Natural killer cell treated with Interleukin-12 subunit alpha and Interleukin-12 subunit beta and Interleukin-15 and Interleukin-18, amount 100 ng/mL, for 72 hours (primary cell): ENCODE measurements at places on chromosomes 5 and 9.

DNA sequence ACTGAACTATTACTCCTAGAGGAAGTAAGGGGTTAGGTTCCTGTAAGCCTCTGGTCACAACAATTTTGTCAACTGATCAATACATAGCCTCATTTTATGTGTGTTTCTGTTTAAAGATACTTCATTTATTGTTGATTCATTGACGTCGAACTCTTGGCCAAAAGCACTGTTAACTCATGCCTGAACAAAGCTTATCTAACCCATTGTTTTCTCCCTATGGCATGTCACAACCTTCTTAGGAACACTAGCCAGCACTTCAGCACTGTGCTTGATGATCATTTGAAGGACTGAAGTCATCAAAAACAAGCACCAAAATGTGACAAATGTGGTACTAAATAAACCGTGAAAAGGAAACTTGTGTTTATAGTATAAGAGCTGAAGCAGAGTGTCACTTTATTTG, 13.5 kb downstream of the CNTLN start:
- no peak for DNase-seq
- no peak overlapping the region for H3K4me3 ChIP-seq
- H3K4me1 ChIP-seq, result no peaks in the 10 kb centered on the region
- H3K27me3 ChIP-seq, result no peaks in the 10 kb centered on the region
- peaks cover 21% of the 10 kb centered on the region for H3K36me3 ChIP-seq
- no peak overlapping the region for H3K27ac ChIP-seq

- peaks cover 14% of the 10 kb centered on the region for H3K27me3 ChIP-seq
- no peaks in the 10 kb centered on the region for H3K4me1 ChIP-seq
- peak within 1 kb of the TSS; percentile 34 for H3K4me3 ChIP-seq
- H3K36me3 ChIP-seq, result peaks cover 13% of the 10 kb centered on the region
- DNase-seq, result no peak
These were observed at the start of gene PCDHB5 for GRCh38 chr5:141135030-141135717. Gene PCDHB5 (plus strand): TSS chr5:141135206. CDS start chr5:141135435, 229 bp downstream.

DNA sequence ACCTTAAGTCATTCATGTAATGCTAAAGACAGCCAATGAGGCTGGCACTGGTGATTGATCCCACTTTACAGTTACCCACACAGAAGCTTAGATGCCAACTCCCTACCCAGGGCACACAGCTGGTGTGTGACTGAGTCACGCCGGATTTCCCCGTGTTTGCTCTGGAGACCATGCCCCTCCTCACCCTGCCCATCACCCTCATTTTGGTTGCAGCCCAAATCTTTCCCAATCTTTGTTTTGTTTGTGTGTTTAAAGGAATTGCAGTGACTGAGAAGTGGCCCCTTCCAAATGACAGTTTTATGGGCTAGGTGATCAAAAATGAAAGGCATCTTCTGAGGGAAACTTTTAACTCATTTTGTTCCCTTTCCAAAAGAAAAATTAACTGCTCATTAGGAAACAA, 10.9 kb downstream of the FBXL7 start:
- H3K27ac ChIP-seq, result no peak overlapping the region
- no peaks in the 10 kb centered on the region for H3K36me3 ChIP-seq
- H3K4me3 ChIP-seq, result no peak overlapping the region
- H3K27me3 ChIP-seq, result no peaks in the 10 kb centered on the region

DNA sequence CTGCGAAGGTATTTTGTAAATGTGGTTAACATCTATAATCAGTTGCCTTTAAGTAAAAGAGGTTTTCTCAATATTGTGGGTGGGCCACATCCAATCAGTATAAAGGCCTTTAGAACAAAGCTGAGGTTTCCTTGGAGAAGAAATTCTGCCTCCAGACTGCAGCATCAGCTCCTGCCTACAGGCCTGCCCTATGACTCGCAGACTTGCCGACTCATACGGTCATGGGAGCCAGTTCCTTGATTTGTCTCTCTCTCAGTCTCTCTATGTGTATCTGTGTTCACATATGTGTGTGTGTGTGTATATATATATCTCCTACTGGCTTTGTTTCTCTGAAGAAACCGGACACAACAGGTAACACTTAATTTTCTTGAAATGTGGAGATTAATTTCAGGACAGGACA, 45.3 kb downstream of the SLC36A1 start:
- no peaks in the 10 kb centered on the region for H3K4me1 ChIP-seq
- no peaks in the 10 kb centered on the region for H3K27me3 ChIP-seq
- no peak for DNase-seq
- no peak overlapping the region for H3K4me3 ChIP-seq

DNA sequence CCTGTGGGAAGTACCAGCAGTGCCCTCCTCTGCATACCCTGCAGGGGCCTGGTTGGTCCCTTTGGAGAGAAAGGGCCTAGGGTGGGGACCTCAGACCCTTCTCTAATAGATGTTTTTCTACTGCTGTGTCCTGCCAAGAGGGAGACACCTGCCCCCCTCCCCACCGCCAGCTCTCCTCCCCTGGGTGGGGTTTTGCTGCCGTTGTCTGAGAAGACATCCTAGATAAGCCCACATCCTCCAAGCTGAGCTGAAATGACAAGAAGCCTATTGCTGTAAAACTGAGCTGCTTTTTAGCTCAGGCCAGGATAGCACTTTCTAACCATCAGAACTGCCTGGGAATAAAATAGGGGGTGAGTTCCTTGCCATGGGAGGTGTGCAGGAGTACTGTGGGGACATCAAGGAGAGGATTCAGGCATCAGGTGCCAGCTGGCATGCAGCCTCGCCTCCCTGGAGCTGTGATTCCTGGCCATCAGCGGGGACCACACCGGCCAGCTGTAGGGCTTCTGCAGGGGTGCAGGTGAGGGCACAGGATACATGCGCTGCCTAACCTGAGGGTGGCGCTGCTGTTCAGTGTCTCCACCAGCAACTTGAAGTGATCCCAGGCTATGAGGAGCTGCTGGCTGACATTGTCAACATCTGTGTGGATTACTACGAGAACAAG, 37.9 kb downstream of the CYFIP2 start:
- H3K27ac ChIP-seq, result peak overlapping the region; percentile 74
- H3K4me3 ChIP-seq, result no peak overlapping the region
- peaks cover 48% of the 10 kb centered on the region for H3K4me1 ChIP-seq
- DNase-seq, result no peak

- H3K4me3 ChIP-seq, result no peak overlapping the region
- no peak overlapping the region for H3K27ac ChIP-seq
- no peaks in the 10 kb centered on the region for H3K27me3 ChIP-seq
- DNase-seq, result no peak
These were observed 84.9 kb downstream of the ISL1 start for GRCh38 chr5:51468196-51468595.

DNA sequence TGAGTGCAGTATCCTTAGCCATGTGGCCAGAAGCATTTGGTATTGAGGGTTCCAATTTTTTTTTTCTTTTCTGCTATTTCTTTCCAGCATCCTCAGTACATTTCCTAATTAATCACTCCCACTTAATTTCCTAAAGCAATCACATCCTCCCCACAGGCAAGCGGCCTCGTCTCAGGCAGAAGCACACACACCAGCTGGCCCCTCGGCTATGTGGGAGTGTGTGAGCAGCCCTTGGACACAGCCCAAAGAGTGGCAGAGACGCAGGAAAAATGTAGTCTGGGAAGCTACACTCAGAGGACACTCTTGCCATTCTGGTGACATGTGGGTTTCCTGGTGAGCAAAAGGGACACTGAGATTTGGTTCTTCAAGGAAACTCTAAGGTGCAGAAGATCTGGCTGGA, 20.7 kb downstream of the SLIT3 start:
- no peak overlapping the region for H3K4me3 ChIP-seq
- H3K27ac ChIP-seq, result no peak overlapping the region
- no peaks in the 10 kb centered on the region for H3K4me1 ChIP-seq
- no peaks in the 10 kb centered on the region for H3K36me3 ChIP-seq
- no peak for DNase-seq
- H3K27me3 ChIP-seq, result no peaks in the 10 kb centered on the region

DNA sequence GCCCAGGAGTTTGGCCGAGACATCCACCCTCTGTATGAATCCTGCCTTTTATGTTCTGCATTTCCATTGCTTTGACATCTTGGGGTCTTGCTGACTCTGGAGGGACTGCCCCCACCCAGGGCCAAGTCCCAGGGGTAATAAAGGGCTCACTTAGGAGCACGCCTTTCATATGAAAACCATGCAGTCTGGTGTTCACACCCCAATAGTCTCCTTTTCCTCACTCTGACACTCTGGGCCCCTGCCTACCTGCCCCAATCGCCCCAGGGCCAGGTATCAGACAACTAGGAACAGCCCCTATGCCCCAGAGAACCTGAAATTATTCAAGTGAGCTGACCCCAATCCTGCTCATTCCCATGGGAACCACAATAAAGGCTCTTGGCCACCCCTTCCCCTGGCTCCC, 33.1 kb upstream of the RAPGEF1 start:
- H3K36me3 ChIP-seq, result no peaks in the 10 kb centered on the region
- no peak overlapping the region for H3K4me3 ChIP-seq
- H3K4me1 ChIP-seq, result no peaks in the 10 kb centered on the region
- no peak for DNase-seq

- no peak overlapping the region for H3K27ac ChIP-seq
- H3K4me1 ChIP-seq, result no peaks in the 10 kb centered on the region
- H3K27me3 ChIP-seq, result peaks cover 24% of the 10 kb centered on the region
- no peak overlapping the region for H3K4me3 ChIP-seq
- no peaks in the 10 kb centered on the region for H3K36me3 ChIP-seq
These were observed 111.8 kb downstream of the CAVIN4 start for GRCh38 chr9:100689635-100690034.

- H3K36me3 ChIP-seq, result no peaks in the 10 kb centered on the region
- no peak overlapping the region for H3K27ac ChIP-seq
- DNase-seq, result no peak
- H3K4me3 ChIP-seq, result no peak overlapping the region
- H3K4me1 ChIP-seq, result no peaks in the 10 kb centered on the region
These were observed 53.8 kb upstream of the FTMT start for GRCh38 chr5:121797681-121798518.

DNA sequence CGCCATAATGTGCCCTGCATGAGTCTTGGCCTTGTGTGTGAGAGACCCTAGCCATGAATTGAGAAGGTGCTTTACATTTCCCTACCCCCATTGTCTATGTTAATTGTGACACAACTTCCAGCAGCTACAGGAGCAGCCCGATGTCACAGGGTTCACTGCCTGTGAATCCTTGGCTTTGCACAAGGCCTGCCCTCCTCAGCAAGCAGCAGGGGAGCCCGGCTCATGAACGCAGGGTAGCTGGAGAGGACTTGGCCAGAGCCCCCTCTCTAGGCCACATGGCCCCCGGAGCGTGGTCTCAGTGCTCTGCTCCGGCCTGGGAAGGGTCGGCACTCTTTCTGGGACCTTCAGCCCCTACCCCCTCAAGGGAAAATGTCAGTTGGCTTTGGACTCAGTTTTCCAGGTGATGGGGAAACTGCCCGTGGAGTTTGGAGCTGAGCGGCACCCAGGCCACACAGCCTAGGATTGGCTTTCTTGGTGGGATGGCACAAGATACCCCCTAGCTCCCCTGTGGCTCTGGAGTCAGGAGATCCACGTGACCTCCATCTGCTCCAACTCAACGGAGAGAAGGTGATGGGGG, 160.8 kb downstream of the DAB2IP start:
- H3K36me3 ChIP-seq, result no peaks in the 10 kb centered on the region
- H3K27ac ChIP-seq, result no peak overlapping the region
- no peak overlapping the region for H3K4me3 ChIP-seq
- no peak for DNase-seq
- no peaks in the 10 kb centered on the region for H3K4me1 ChIP-seq
- no peaks in the 10 kb centered on the region for H3K27me3 ChIP-seq

DNA sequence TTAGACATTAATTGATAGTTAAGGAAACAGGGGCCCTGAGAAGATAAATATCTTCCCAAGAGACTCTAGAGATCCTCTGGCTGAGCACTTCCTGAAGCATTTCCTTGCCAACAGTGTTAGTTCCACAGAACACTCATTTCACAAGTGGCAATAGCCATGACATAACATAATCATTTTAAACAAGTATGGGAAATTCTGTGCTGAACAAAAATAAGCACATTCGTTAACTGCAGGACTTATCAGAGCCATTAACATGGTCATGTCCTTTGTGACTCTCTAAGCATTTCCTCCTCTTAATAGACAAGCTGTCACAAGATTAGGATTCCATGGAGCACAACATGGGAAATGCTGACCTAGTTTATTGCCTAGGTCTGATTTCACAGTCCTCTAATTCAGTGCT, 184.9 kb downstream of the SNX18 start:
- no peak overlapping the region for H3K27ac ChIP-seq
- H3K4me1 ChIP-seq, result peaks cover 12% of the 10 kb centered on the region
- no peak for DNase-seq
- no peak overlapping the region for H3K4me3 ChIP-seq

- DNase-seq, result no peak
- H3K27ac ChIP-seq, result no peak overlapping the region
These were observed 474.5 kb downstream of the LRRC70 start for GRCh38 chr5:63053019-63053638.

GRCh38 chr5:58201922-58202648, 257.8 kb downstream of the PLK2 start:
- H3K27ac ChIP-seq, result no peak overlapping the region
- no peaks in the 10 kb centered on the region for H3K36me3 ChIP-seq
- no peaks in the 10 kb centered on the region for H3K27me3 ChIP-seq
- no peak for DNase-seq
- no peak overlapping the region for H3K4me3 ChIP-seq
- H3K4me1 ChIP-seq, result no peaks in the 10 kb centered on the region

DNA sequence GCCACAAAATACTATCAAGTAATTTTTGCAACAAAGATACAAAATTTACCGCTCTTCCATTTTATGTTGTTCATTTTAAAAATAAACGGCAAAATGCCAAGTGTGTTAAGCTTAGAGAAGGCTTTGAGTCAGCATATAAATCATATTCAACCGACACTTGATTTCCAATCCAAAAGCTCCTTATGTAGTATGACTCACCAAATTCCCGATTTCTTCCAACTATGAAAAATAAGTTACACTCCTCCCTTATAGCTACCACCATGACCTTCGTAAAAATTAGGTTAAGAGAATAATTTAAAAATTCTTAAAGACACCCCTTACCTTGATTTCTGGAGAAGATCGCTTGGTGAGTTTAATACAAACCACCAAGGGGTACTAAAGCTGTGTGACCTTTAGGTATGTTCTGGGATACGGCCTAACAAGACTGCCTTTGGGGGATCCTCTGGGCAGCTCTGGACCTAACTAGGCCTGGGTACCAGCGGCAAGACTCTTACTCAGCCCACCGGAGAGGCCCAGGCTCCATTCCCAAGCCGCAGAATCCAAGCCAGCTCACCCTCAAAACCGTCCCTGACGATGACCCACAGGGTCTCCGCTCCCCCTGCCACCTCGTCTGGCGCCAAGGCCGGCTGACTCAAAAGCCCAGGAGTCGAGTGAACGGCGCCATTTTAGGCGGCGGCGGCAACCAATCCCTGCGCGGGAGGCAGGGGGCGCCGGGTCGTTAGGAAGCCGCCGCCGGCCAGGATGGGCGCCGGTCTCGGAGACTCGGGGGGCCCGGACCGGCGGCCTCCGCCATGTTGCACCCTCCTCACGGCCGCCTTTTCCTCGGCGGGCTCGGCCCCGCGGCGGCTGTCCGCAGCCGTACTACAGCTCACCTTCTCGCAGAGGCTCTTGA, 739 bp downstream of the PPP2CA start:
- peak overlapping the region; percentile 82 for H3K4me3 ChIP-seq
- H3K4me1 ChIP-seq, result peaks cover 42% of the 10 kb centered on the region
- H3K36me3 ChIP-seq, result peaks cover 24% of the 10 kb centered on the region
- no peaks in the 10 kb centered on the region for H3K27me3 ChIP-seq

- peaks cover 6% of the 10 kb centered on the region for H3K4me1 ChIP-seq
- DNase-seq, result no peak
- H3K27ac ChIP-seq, result no peak overlapping the region
- H3K27me3 ChIP-seq, result peaks cover 16% of the 10 kb centered on the region
- no peak overlapping the region for H3K4me3 ChIP-seq
These were observed 226.6 kb upstream of the PPP1R2B start for GRCh38 chr5:156623381-156624040.
